ENCODE measurements at places on chromosomes 1 and 21. TPM values are rescaled to one million over a fixed set of nuclear protein-coding genes. Genes with fewer than 3 reads are reported as not detected.

The ZNF593OS gene
- total RNA-seq: not detected

The G0S2 gene
- 0.57 TPM for total RNA-seq

The BGLAP gene
- total RNA-seq: 378 TPM

The OR14K1 gene
- not detected for total RNA-seq

The SMG5 gene
- 104 TPM for total RNA-seq

The KRTAP15-1 gene
- not detected for total RNA-seq

- no peak for DNase-seq
Measured at GRCh38 chr1:31860581-31860980, 44.8 kb upstream of the SPOCD1 start.

GRCh38 chr1:56979986-56980755 is 14.4 kb upstream of the C8B start:
- no peak for DNase-seq

DNA sequence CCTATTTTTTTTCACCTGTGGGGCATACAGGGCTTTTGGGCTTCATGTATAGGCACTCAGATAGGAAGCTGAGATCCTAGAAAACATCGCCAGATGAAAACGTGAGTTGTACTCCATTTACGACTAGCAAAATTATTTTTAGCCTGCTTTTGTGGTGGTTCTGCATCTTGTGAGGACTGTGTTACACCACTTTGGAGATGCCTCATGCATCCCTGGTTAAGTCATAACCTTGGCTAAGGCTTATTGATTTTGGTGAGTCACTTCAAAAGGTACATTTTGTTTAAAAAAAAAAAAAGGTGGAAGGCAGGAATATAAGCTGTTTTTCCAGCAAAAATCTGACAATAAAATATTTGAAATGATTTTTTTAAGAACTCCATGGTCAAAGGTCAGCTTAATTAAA is 101.8 kb upstream of the OLFM3 start:
- no peak for DNase-seq

- no peak for DNase-seq
Measured at GRCh38 chr1:236185687-236186086, 43.3 kb downstream of the GPR137B start.

DNA sequence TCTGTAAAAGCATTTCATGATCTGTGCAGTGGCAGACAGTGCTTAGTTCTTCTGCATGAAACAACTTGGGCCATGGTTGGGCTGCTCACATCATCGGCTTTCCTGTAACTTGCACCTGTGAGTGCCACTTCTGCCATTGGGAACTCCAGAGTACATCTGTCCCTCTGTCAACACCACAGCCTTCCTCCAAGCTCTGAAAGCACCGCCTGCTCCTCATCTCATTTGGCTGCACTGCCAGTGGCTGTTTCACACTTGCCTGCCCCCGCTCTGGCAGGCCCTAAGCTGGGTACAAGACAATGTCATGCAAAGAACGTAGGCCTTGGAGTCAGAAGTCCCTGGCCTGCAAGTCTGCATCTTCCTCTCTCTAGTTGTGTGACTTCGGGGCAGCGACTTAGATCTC is 46.4 kb downstream of the DDX20 start:
- no peak for DNase-seq

GRCh38 chr1:1630965-1631781 is 800 bp upstream of the MMP23B start:
- no peak for DNase-seq

DNA sequence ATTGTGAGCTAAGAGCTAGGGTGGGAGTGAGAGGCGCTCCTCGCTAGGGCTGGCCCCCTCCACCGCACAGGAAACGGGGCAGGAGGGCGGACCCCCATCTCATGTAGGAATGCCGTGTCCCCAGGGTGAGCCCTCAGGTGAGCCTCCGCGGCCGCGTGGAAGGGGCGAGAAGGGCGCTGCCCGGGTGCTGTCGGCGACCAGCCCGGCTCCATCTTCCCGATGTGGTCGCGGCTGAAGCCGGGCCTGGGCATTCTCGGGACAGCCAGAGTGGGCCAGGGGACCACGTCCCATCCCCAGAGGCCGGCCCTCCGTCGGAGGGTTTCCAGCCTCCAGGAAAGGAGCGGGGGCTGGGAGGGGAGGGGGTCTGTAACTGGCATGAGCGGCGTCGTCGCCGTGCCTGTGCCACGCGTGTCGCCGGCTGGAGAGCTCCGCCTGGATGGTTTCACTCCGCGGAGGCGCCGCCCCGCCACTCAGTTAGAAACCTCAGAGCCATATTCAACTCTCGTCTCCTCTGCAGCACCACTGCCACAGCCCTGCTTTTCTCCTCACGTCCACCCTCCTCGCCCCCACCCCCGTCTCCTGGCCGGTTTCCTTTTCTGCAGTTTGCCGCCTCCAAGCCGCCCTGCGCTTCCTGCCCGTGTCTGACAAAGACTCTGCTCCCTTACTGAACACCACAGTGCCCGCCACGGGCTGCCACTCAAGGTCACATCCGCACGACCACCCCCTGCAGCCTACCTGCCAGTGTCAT is at the start of gene TMEM269:
TMEM269 (plus strand) TSS at position 46 of the 748 bp plus-strand sequence. CDS start 4,903 bp downstream, outside the sequence.
- no peak for DNase-seq

DNA sequence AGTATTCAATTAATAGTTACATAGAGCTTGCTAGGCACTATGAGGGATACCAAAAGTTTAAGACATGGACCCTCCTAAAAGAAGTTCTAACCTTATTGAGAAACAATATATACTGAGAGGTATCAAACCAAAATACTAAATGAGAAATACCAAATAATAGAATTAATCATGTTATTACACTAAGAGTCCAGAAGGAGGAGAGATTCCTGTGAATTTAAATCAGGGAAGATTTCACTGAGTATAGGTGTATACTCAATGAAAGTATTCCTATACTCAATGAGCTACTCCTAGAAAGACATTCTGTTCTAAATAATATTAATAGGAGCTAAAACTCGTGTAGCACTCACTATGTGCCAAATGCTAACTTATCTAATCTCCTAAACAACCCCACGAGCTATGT is 9.4 kb downstream of the CR1L start:
- no peak for DNase-seq

DNA sequence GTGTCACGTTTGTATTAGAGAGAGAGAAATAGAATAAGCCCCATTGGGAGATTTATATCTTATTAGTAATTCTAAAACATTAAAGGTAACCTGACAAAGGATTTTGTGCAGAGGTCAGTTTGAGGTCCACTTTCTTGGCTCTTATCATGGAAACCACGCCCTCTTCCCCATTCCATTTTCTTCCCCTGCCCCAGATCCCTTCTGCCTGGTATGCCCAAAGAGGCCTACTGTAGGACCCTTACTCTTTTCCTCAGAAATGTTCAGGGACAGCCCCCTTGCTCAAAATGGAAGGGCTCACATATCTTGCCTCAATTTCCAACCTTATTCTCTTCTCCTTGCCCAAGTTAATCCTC is 9.6 kb downstream of the CCDC185 start:
- no peak for DNase-seq

DNA sequence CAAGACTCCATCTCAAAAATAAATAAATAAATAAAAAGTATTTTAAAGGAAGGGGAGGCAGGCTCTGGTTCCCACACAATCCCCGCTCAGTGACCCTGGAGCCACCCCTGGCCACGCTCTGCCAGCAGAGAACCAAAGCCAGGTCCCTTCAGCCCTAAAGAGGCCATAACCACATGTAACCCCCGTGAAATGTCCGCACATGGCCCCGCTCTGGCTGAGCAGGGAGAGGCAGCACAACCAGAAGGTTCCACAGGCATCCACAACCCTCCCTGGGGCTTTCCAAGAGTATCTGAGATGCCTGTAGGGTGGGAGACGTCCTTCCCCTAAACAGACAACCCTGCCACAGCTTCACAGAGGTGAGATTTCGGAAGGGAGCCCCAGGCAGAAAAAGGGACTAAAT is 1.4 kb upstream of the ARF1 start:
- no peak for DNase-seq

DNA sequence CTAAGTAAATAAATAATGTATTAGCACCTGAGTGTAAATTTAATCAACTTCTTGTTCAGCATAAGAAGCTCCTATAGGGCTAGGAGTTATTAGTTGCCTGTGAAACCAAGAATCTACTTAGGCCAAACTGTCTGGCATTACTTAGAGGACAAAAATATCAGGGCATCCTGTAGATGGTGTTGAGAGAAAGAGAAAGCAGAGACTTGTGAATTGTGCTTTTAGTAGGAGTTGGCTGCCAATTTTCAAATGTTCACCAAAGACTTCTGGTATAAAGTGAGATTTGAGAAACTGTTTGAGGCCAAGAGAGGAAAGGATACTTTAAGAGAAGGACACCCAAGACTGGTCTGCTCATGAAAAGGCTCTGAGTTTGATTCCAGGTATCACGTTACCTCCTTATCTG is 315.5 kb upstream of the DEPDC1 start:
- DNase-seq: no peak

All from myocyte (in vitro differentiated cells).